Activated CD4-positive, CD25-positive, alpha-beta regulatory T cell treated with anti-CD3 and anti-CD28 coated beads, Interleukin-2, amount 50 U/mL, for 72 hours (primary cell): ENCODE measurements at places on chromosomes 11 and 22.
A peak's percentile ranks its signal among the peaks of the same experiment; 100 is the strongest.

- no peak for DNase-seq
Measured at GRCh38 chr22:32680277-32680676, 121.2 kb upstream of the TIMP3 start.

- no peak for DNase-seq
Measured at GRCh38 chr22:43428005-43428485, 16.2 kb downstream of the MPPED1 start.

GRCh38 chr11:63023222-63023814 is 7.7 kb upstream of the SLC22A8 start:
- DNase-seq = no peak

GRCh38 chr22:37968452-37969251 is 15.2 kb downstream of the POLR2F start:
- no peak for DNase-seq

- DNase-seq = no peak
Measured at GRCh38 chr22:46951973-46952372, 189.5 kb downstream of the TBC1D22A start.

- DNase-seq = no peak
Measured at GRCh38 chr11:5992604-5993251, 5.9 kb upstream of the OR52L1 start.

DNA sequence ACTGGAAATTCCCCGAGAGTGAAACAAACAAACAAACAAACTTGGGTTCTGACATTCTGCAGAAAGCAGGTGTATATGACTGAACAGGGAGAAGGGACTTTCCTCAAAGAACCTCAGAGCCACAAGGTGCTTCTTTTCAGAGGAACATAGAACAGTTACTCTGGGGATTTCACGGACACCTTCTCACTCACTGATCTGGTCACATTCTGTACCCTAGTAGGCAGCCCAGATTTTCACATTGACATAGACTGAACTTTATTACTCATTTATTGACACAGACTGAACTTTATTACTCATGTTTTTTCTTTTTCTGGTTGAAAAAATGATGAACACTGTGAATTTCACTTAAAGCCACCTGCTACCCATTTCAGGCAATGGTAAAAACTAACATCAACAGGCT is 263.0 kb downstream of the OPCML start:
- no peak for DNase-seq

- no peak for DNase-seq
Measured at GRCh38 chr11:110584150-110584549, 128.1 kb downstream of the ARHGAP20 start.

DNA sequence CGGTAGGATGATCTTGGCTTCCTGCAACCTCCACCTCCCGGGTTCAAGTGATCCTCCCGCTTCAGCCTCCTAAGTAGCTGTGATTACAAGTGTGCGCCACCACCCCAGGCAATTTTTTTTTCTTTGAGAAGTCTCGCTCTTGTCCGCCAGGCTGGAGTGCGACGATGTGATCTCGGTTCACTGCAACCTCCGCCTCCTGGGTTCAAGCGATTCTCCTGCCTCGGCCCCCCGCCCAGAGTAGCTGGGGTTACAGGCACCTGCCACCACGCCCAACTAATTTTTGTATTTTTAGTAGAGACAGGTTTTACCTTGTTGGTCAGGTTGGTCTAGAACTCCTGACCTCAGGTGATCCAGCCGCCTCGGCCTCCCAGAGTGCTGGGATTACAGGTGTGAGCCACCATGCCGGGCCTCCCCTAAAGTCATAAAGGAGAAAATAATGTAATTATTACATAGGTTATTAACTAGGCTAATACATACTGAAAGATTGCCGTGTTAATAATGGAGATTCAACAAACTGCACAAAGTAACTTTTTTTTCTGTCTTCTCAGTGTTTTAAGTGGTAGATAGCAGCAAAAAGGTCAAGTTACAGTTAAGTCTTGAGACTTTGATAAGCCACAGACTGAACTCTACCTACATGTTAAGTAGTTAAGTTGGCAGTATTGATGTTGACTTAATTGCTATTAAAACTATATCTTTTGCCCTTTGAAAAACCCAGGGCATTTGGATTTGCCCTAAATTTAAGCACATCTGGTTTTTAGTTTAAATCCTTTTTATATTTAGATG is 3.9 kb downstream of the CAPRIN1 start:
- DNase-seq = no peak

GRCh38 chr11:130435671-130436070 is 7.3 kb upstream of the ADAMTS8 start:
- DNase-seq = no peak

- DNase-seq = no peak
Measured at GRCh38 chr22:27298332-27298731, 503.2 kb downstream of the MN1 start.

DNA sequence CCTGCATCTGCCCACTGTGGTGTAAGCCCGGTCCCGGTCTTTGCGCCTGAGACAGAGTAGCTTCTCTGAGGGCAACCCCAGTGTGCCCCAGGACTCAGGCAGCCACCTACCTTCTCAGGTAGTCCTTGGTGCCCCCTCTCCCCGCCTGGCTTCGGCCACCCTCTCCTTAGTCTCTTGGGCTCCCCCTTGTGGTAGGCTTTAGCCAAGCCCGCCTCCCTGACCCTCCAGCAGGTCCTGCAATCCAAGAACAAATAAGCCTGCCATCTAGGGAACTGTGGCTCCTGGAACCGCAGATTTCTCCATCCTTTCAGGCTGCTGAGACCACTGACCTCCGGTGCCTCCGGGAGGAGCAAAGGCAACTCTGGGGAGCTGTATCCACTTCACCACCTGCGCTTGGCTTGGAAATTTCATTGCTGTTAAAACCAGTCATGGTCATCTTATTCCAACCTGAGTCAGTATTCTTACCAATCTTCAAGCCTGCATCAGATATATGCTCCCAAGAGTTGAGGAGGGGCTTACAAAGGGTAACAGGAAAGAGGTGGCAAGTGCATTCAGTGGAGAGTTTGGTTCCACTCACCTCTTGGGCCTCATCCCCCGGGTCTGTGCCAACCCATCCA is 52.8 kb upstream of the TENM4 start:
- DNase-seq = peak; percentile 49

DNA sequence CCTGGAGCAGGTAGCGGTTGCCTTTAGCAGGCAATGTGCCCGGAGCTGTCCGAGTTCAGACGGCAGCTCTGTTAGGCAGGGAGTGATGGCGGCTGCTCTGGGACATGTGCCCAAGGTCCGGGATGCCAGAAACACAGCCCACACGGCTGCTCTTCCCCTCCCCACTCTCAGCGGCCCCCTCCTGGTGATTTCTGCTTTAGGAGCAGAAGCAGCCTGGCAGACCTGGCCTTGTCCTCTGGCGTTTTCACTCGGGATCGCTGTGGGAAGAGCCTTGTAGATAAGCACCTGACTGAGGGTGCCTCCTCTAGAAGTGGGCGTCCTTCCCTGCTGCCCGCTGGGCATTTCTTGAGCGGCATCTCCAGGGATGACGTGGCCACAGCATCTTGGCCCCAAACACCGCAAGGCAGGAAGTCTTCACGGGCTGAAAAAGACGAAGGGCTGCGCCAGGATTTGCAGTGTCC is 392.2 kb downstream of the TBC1D22A start:
- no peak for DNase-seq

- no peak for DNase-seq
Measured at GRCh38 chr11:102757823-102758549, 22.4 kb downstream of the MMP10 start.

- no peak for DNase-seq
Measured at GRCh38 chr11:114122686-114123085, 63.2 kb downstream of the ZBTB16 start.

GRCh38 chr11:47329987-47330931 is 22.2 kb downstream of the MYBPC3 start:
- no peak for DNase-seq

DNA sequence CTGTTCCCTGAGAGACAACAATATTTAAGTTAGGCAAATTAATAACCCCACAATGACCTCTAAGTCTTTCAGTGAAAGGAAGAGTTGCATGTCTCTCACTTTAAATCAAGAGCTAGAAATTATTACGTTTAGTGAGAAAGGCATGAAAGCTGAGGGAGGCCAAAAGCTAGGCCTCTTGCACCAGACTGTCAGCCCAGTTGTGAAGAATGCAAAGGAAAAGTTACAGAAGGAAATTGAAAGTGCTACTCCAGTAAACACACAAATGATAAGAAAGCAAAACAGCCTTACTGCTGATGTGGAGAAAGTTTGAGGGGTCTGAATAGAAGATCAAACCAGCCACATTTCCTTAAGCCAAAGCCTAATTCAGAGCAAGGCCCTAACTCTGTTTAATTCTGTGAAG is 45.0 kb downstream of the BBOX1 start:
- no peak for DNase-seq

- DNase-seq = no peak
Measured at GRCh38 chr22:28892175-28892731, 8.9 kb downstream of the ZNRF3 start.

GRCh38 chr11:102453302-102453695 is 734 bp upstream of the TMEM123 start:
- no peak for DNase-seq

GRCh38 chr11:58652726-58653280 is 30.3 kb downstream of the CNTF start:
- no peak for DNase-seq

GRCh38 chr11:2342981-2343380 is 34.1 kb upstream of the CD81 start:
- DNase-seq = no peak

DNA sequence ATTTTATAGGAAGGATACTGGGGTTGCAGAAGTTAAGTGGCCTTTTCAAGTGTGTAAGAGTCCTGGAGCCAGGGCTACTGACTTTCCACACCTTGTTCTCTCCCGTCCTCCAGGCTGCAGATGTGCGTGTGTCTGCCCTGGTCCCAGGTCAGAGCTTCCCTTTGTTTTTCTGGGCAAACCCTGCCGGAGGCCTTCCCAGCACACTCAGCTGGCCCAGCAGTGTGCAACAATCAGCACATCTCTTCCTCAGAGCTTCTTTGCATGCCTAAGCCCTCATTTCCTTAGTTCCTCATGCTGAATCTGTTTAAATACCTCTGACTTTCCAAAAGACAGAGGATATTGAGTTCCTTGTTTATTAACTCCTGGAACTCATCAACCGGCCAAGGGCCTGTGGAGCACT is 80.6 kb downstream of the KCNJ1 start:
- DNase-seq = no peak

- DNase-seq = no peak
Measured at GRCh38 chr11:3859373-3859881, 4.0 kb downstream of the STIM1 start.

DNA sequence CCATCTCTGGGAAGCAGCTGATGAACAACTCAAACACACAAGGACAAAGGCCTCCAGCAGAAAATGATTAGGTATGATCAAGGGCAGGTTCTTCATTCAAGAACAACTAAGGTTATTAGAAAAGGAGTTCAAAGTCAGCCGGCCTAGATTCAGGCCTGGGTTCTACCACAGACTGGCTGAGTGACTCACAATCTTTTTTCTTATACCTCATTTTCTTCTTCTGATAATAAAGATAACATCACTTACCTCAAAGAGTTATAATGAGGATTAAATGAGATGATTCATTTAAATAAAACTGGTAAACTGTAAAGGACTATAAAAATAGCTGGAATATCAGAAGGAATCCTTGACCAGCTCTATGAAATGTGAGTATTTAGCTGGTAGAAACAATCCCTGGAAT is 49.3 kb upstream of the PPP2R1B start:
- DNase-seq = no peak

- DNase-seq = no peak
Measured at GRCh38 chr22:11253000-11253511, 4274.9 kb upstream of the OR11H1 start.

- no peak for DNase-seq
Measured at GRCh38 chr11:116166573-116167465, 606.0 kb downstream of the BUD13 start.

DNA sequence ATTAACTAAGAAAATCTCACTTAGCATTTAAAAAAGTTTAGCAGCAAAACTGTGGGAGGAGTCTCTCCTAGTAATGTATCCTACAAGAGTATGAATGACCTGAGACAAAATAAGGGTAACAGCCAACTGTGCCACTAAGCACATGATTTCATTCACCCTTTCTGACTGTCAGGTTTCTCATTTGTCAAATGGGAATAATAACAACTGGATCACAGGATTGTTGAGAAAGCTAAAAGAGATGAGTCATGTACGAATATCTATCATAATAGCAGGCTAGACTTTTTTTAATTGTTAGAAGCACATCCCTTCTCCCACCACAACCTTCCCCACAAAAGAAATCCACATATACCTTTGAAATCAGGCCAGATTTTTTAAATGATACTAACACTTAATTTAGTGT is 39.5 kb downstream of the MTMR2 start:
- DNase-seq = no peak

DNA sequence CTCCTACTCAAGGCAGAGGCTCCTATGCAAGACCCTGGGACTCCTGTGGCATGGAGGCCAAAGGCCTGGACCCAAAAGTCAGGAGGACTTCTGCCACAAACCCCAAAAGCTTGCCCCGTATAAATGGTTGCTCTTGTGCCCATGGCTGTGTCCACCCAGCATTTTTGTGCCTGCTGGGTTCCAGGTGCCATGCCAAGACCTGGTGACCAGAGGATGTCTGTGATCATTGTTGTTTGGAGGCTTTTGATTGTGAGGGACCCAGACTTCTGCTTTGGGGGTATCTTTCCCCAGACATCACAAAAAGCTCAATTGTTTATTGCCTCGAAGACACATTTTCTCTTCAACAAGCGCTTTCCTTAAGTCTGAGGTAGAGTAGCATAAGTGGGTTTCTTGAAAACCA is 35.1 kb downstream of the C22orf31 start:
- no peak for DNase-seq

GRCh38 chr11:96179905-96180304 is 163.1 kb downstream of the MAML2 start:
- DNase-seq = no peak

- no peak for DNase-seq
Measured at GRCh38 chr11:19220903-19221724, 19.3 kb upstream of the CSRP3 start.

- no peak for DNase-seq
Measured at GRCh38 chr11:5384335-5384734, 723 bp downstream of the OR51M1 start.

DNA sequence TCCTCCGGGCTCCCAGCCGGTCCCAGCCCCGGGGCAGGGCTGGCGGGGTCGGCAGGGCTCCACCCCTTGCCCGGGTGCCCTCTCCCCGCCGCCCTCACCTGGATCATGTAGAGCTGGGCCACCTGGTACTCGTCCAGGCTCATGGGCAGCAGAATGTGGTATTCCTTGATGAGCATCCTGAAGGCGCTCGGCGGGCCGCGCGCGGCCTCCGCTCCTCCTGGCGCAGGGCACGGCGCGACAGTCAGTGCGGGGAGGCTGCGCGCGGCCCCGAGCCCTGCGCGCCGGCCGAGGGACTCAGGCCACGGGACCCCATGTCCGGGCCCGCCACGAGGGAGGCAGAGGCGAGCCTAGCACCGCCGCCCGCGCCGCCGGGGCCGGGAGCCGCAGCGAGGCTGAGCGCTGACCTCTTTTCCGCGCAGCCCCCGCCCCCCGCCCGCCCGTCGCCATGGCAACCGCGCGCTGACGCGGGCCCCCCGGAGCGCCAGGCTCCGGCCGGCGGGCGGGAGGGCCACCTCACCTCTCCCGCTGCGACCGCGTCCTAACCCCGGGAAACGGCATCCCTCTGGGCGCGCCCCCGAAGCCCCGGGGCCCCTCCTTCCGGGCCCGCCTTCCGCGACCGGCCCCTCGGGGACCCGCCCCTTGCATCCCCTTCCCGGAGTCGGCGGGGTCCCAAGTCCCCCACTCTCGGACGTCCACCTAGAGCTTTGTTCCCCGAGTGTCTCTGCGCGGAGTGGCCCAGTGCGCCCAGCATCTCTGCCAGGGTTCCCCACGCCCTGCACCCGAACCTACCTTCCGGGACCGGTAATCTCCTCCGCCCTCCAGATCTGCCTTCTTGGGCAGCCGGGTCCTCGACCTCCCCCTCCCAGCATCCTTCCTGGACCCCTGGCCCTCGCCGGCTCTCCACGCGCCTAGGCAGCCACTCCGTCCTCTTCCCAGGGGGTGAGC is 886 bp downstream of the PITPNM1 start:
- DNase-seq = peak; percentile 55
